ENCODE measurements at places on chromosomes 13 and 19.
A peak's percentile ranks its signal among the peaks of the same experiment; 100 is the strongest.

DNA sequence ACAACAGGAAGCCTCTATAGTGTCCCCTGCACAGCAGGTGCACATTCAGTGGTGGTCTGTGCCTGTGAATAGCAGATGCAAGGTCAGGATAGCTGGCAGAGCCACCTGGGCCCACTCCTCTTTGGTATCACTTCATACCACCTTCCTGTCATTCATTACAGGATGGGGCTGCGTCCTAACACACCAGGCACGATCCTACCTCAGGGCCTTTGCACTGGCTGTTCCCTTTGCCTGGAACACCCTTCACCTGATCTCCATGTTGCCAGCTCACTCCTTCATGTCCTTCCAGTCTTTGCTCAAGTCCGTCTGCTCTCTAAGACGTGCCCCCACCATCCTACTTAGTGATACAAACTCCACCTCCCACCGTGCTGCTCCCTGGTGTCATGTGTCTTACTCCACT, 4.6 kb upstream of the LPAR2 start:
- no peak for DNase-seq

DNA sequence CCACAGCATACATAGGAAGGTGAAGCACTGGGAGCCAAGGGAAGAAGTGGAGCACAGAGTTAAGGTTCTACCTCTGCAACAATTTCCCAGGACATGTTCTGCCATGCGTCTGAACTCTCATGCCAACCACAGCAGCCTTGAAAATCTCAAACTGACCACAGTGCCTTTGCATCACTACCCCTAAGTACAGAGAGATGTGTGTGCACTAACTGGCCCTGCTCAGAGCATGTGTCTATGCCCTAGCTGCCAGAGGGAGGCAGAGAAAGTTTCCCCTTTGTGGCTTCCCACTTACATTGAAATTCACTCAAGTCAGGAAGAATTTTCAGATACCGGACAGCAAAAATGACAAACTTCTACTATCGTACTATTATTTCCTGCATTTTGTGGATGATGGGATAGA, 26.8 kb upstream of the WDFY2 start:
- no peak for DNase-seq

DNA sequence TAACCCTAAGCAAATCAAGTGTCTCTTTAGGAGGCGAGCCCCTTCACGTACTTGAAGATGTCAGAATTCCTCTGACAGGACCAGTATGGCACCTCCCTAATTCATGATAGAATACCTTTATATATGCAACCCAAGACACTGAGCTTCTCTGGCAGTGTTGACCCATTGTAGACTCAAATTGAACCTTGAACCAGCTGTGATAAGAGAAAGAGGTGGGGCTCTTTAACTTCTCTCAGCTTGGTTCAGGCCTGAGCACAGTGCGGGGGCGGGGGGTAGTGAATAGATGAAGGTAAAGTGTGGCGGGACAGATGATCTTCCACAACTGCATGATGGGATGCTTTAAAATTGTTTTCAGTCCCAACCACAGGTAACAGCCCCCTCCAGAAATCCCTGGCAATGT, 12.1 kb downstream of the MBNL2 start:
- DNase-seq: no peak

GRCh38 chr19:40691421-40692211, 1.2 kb upstream of the NUMBL start:
- DNase-seq: peak; percentile 20

Data from stimulated activated CD4-positive, alpha-beta T cell treated with anti-CD3 and anti-CD28 coated beads, Interleukin-2, amount 100 ng/mL, for 24 hours (primary cell).